ENCODE measurements at places on chromosomes 13 and 19.

DNA sequence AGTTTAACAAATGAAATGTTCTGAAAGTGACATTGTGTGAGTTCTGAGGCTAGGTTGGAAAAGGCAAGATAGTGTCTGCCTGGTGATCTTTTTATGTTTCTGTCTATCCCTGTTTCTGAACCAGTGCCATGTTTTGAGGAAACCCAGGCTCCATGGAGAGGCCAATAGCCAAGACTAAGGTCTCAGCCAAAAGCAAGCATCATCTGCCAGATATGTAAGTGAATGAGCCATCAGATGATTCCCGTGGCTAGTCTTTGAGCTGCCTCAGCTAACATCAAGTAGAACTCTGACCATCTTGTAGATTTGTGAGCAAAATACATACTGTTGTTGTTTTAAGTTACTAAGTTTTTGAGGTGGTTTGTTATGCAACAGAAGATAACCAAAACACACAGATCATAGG is 19.6 kb upstream of the CCNA1 start:
- no peak for DNase-seq

DNA sequence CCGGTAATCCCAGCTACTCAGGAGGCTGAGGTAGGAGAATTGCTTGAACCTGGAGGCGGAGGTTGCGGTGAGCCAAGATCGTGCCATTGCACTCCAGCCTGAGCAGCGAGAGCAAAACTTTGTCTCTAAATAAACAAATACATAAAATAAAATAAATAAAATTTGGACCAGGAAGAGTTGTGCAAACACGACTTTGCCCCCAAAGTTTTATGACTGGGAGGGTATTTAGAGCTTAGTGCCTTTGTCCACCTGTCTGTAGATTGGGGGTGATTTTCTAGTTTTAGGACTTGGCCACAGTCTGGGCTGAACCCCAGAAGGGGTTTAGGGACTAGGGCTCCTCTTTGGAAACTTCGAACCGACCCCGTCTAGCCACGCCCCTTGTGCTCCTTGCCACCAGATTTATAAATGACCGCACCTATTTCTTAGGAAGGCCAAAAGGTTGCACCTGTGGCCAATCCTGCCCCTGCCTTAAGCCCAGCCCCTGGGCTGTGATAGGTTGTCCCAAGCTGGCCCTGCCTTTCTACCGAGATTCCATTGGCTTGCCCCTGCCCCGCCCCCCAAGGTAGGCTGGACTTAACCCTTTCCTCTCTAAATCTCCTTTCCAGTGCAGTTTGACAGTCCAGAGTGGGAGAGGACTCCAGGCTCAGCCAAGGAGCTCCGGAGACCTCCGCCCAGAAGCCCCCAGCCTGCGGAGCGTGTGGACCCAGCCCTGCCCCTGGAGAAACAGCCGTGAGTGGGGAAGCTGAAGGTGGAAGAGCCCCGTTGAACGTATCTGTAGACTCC is 5.3 kb downstream of the SHD start:
- peak; percentile 51 for DNase-seq

DNA sequence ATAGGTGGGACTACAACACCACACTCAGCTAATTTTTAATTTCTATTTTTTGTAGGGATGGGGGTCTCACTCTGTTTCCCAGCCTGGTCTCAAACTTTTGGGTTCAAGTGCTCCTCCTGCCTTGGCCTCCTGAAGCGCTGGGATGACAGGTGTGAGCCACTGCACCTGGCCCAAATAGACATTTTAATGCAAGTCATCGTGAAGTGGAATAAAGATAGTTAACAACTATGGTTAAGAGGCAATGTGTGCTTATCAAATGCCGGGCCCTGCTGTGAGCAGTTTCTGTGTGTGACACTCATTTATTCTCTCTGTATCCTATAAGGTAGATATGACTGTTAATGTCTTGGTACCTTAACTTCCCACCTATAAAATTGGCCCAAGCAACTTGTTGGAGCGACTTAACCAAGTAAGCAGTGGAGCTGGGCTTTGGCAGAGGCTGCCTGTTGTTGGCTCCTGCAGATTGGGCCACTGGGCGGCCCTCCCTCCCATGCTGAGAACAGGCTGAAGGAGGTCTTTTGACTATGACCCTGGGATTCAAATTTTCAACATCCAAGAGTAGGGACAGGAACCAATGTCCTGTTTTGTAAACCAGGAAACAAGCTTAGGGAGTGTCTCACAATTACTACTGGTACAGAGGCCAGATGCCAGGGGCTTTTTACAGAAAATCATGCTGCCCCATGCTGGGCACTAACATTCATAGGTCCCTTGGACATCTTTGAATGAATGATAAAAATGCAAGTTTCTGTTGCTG is 450.7 kb downstream of the TSHZ3 start:
- no peak for DNase-seq

DNA sequence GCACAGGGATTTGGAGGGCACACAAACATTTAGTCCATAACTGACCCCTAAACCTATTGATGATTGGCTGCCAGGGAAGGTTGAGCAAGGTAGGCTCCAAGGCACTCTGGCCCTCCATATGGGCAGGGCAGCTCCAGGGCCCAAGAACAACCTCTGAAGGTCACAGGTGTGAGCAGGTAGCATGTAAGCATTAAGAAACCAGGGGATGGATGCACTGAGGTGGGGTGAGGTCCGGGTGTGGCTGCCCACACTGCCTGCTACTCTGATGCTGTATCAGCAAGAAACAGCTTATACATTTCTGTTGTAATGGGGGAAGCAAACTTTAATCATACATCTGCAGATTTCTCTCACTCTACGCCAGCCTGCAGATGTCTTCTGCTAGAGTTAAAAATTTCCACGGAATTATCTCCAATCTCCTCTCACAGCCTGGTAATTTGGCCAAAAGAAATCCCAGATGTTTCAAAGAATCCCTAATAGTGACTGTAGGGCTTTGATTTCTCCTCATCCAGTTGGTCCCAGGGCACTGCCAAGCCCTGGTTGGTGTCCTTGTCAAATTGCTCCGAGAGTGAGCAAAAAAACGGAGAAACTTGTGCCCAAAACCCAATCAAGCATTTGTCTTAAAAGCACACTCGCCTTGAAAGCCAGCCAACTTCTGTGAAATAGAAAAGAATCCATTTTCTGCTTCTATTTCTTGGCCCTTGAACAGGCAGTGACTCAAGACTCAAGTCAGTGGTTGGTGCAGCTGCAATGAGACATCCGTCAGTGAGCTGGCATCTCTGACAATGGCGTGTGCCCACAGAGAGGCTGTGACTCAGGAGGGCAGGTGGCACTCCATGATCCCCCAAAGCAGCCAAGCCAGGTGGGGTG is 72.5 kb upstream of the MRI1 start:
- DNase-seq, result peak; percentile 62

DNA sequence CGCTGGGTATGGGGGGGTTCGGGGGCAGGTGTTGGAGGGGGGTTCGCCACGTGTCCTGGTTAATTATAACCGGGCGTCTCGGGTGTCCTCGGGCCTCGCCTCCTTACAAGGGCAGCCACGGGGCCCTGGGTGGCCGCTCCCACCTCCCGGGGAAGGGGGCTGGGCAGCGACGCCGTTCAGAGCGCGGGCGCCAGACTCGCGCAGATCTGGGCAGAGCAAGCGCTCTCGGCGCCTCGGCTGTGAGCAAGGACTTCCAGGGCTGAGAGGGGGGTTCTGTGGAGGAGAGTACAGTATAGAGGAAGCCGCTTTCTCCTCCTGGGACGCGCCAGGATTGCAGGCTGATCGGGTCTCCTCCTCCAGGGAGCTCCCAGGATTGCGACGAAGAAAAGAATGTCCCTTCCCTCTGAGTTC is 1.0 kb upstream of the CKM start:
- no peak for DNase-seq

DNA sequence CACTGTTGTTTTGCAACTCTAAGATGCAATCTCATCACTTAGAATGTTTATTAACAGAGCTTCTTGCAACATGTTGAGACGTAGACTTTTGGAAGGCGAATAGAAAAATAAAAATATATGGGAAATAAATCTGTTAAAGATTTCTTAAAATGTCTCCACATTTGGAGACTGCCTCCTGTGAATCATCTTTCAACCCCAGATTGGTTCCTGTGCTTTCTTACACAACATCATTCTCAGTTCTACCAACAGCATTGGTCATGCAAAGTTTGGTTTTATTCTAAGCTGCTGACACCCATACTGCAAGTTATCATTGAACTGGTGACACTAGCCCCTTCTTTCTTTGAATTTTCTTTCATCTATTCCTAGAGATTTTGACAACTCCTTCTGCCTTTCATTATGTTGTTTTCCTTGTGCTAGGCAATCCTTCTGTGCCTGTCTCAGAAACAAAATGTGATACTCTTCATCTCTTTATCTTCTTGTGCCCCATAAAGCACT is 1.6 kb upstream of the IGFL3 start:
- DNase-seq, result no peak

GRCh38 chr13:107730813-107731212 is 484.5 kb downstream of the LIG4 start:
- DNase-seq, result no peak
